ENCODE measurements at places on chromosomes 3 and 15.

DNA sequence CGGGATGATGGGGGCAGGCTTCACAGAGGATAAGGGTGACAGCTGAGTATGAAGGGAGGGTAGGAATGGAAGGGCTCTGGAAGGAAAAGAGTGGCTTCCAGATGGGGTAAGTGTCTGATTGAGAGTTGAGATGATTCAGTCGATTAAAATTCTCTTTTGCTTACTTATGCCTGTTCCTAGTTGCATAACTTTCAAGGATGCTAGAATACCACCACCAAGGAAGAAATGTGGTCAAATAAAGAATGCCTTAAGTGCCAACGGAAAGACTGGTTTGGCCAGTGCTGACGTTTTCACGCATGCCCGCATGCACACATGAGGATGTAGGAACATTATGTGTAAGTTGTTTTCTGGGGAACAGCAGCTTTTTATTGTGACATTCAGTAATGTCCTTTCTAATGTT is 263.4 kb upstream of the WNT5A start:
- no peak for DNase-seq

DNA sequence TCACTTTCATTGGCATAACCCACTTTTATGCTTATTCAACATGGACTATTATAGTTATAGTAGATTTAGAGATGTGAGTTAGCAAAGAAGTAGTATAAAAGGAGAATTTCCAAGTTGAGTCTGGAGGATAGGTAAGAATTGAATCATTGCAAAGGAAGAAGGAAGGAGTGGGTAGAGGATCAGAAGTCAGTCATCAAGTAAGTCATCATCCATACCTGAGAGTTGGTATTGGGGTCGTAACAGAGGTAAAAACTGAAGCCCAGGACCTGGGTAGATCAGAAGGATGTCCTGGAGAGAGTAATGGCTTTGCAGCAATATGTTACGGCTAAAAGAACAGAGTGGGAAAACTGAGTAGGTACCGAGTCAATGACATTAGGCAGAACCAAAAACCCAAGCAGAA is 265.7 kb downstream of the SUCLG2 start:
- no peak for DNase-seq

- no peak for DNase-seq
Measured at GRCh38 chr15:79065706-79066376, 24.7 kb downstream of the RASGRF1 start.

- DNase-seq: peak; percentile 15
Measured at GRCh38 chr15:72599855-72600464, 54.5 kb upstream of the GOLGA6B start.

DNA sequence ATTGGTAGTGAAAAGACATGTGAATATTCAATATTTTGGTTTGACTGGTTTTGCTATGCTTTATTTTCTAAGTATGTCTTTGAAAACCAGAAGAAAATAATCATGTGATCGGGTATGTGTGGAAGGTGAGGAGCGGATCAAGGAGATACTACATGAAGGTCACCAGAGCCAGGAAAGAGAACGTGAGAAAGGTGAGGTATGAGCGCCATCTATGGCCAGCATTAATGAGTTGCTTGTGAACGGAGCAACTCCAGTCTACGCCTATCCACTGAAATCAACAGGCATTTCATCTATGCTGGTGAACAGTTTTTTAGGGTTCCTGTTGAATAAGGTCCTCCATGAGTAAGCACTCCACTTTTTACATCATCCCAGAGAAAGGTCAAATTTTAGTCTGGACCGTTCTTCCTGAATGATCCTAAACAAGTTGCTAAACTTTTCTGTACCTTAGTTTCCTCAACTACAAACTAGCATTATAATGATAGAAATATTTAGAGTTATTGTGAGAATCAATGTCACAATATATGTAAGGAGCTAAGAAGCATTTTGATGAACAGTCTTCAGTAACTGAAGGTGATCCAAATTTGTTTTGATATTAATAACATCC is 1435.2 kb upstream of the CADM2 start:
- DNase-seq: no peak

DNA sequence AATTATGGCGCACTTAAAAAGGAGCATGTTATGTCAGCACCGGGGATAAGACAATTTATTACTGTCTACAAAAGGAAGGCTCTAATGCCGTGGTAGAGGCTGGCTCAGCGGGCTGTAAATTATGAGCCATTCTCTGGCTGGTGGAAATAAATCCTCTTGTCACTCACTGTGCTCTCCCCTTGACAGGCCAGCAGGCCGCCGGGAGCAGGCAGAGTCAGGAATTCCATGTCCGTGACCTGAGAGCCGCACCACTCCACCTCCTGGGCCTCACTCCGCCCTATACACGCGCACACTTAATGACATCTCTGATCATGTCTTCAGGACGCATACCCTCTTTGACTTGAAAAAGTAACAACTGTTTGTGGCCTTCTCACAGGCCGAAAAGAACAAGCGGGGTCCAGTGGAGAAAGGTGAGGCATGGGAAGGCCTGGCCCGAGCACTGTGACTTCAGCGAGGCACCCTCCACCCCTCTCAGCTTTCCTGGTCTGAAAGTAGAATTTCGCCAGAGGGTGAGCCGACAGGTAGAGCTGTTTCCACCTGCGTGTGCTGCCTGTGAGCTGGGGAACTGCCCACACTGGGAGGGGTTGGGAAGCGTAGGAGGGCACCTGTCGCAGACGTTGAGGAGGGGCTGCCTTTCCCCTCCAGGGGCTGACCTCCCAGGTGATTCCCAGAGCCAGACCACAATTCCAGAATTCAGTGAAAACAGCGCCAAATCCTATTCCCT is 13.2 kb upstream of the PCSK6 start:
- DNase-seq: no peak

DNA sequence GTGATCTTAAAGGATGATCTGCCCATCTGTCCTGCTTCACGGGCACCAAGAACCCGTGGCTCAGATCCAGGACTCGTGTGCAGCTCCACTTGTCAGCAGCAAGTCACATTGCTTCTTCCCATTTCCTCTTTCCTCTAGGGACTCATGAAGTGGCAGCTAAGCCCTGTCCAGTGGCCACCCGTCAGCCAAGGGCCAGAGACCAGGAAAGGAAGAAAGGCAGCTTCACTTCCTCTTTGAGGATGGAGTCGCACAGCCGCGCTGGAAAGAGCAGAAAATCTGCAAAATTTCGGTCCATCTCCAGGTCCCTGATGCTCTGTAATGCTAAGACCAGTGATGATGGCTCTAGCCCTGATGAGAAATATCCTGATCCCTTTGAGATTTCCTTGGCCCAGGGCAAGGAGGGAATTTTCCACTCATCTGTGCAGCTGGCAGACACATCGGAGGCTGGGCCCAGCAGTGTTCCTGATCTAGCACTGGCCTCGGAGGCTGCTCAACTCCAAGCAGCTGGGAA is 28.5 kb downstream of the IL16 start:
- DNase-seq: no peak

GRCh38 chr3:111336511-111336910 is 205.5 kb upstream of the CD96 start:
- no peak for DNase-seq

DNA sequence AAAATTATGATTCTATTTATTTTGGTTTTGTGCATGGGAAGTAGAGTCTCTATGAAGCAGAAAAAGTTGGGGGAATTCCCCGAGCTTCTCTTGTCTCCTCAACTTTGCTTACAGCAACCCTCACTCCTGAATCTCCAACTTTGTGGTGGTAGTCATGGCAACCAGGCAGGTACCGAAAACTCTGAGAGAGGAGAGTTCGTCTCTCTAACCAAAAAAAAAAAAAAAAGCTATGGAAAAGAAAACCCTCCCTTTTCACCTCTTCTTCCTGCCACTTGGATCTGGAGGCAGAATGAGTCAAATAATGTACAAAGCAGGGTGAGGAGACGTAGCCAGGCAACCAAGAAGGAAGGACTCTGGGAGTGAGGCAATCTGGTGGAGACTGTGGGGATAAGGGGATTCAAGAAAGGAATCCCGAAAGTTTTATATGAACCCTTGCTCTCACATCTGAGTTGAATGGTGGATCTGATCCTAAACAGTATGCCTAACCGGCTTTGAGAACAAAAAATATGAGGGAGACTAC is 108.1 kb downstream of the PLOD2 start:
- no peak for DNase-seq

- DNase-seq: no peak
Measured at GRCh38 chr15:71325481-71325880, 210.2 kb downstream of the THSD4 start.

GRCh38 chr15:65791335-65792137 is 557 bp downstream of the DENND4A start:
- DNase-seq: no peak

DNA sequence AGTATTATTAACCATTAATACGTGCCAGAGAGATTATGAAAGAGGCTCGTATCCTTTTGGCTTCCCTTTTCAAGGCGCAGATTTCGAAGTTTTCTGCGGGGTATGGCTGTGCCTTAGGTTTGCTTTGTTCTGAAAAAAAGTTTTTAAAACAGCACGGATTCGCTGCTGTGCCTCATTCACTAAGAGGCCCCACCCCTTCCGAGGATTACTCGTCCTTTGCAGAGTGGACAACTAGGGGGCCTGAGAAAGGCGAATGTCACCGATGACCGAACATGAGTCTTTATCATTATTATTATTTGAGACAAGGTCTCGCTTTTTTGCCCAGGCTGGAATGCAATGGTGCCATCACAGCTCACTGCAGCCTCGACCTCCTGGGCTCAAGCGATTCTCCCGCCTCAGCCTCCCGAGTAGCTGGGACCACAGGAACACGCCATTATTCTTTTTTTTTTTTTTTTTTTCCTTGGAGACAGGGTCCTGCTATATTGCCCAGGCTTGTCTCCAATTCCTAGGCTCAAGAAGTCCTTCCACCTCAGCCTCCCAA is 684 bp upstream of the RPS27L start:
- DNase-seq: no peak

DNA sequence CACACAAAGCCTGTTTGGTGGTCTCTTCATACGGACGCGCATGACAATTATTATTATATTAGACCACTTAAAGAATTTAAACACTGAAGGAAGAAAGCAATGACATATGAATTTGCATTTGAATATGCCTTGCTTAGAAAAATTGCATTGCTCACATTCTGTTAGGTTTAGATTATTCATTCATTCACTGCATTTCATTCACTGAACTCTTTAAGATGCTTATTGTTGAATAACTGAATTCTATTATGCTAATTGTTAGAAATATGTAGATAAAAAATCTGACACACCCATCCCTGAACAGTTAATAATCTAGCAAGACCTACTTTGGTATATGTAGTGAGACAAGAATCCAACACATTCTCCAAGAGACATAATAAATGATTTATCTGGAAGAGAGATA is 94.4 kb upstream of the PEX5L start:
- no peak for DNase-seq

DNA sequence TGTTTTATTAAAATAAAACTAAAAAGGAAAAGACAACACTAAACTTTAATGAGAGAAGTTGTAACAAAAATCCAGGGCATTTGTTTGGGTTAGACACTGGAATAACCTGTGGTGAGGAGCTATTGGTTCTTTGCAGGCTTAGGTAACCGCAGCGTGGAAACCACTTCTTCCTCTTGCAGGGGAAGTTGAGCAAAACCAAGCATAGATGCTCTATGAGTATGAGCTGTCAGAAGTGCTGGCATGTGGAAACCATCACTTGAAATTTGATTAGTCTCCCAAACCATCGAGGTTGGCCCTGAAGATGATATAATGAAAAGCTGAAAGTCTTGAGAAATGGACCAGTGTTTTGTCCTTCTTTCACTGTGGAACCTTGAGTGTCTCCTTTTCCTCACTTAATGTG is 127.1 kb upstream of the RBMS3 start:
- DNase-seq: no peak

GRCh38 chr3:27319847-27320526 is 49.2 kb downstream of the NEK10 start:
- DNase-seq: no peak

GRCh38 chr3:126433496-126434263 is 39.0 kb downstream of the CFAP100 start:
- DNase-seq: no peak

DNA sequence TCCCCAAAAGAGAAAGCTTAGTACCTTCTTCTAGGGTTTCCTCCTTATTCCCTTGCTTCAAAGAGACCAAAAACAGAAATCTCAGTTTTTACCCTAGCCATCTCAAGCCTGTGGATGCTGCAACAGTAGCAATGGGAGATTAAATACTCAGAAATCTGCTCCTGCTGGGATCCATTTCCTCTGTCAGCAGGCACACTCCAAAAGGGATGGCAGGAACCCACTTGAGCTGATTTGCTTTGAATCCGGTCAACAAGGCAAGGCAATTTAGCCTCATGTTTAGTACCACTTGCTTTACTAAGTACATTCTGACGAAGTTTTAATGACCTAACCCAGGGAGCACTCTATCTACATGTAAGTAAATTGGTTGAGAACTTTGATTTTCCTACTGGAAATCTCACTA is 590.0 kb upstream of the ADAMTS9 start:
- no peak for DNase-seq

DNA sequence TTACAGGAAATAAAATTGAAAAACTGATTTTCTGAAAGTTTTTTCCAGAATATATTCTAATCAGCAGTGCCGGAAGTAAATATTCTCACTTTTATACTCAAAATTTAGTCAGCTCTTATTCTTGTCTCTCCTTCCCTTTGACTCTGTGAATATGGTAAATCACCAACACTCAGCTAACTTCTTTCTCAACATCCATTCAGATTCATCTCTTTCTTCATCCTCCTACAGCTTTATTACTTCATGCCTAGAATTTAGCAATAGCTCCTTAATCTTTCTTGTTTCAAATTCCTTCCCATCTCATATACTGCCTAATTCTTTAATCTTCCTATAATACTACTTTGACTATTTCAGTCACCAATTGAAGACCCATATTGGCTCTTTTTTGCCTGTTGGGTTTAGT is 67.9 kb downstream of the FGF7 start:
- no peak for DNase-seq

GRCh38 chr3:192867645-192868044 is 50.0 kb downstream of the MB21D2 start:
- DNase-seq: no peak

- no peak for DNase-seq
Measured at GRCh38 chr3:55546866-55547669, 60.0 kb upstream of the WNT5A start.

DNA sequence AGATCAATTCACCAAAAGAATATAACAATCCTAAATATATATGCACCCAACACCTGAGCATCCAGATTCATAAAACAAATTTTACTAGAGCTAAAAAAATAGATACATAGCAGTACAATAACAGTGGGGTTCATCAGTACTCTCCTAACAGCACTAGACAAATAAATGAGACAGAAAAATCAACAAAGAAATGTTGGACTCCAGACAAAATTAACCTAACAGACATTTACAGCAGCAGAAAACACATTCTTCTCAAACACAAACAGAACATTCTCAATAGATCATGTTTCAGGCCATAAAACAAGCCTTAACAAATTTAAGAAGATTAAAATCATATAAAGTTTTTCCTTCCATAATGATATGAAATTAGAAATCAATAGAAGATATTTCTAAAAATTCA is 124.8 kb upstream of the NECTIN3 start:
- no peak for DNase-seq

DNA sequence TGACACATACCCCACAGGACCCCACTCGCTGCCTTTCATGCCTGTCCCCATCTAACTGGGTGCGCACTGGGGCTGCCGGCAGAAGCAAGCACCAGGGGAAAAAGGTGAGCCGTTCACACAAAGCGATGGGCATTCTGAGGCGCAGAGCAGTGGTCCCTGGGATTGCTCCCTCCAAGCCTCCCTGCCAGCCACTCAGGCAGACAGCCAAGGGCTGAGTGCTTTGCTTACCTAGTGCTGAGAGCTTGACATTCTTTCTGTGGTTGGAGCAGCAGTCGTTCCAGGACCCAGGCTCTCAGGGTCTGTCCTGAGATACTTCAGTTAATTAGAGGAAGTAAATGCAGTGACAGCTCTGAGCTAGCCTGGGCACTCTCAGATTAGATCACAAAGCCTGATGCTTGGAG is 5.7 kb downstream of the ESYT3 start:
- no peak for DNase-seq
